Left ventricle myocardium inferior (tissue), 1 donor: ENCODE measurements at places on chromosomes 4 and X.

DNA sequence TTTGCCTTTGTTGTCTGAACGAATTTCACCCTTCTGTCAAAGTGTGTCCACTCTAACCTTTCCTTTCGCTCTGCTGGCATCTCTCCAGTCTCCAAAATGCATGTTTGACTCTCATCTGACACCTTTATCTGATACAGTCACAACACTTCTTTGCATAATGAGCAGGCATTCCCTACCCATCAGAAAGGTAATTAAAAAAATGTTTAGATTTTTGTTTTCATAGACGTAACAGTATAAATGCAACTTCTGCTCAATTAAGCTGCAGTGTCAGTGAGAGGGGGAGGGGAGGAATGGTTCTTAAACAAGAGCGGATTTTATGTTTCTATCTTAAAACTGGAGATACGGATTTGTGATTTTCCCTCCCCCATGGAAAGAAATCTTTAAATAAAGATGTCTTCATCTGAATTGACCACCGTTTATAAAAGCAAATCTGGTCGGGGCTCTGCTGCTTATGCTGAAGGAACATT is 70.2 kb downstream of the CXXC4 start:
- no peaks in the 10 kb centered on the region for H3K36me3 ChIP-seq
- no peak for DNase-seq
- no peaks in the 10 kb centered on the region for H3K27me3 ChIP-seq
- peak overlapping the region; percentile 41 for H3K27ac ChIP-seq
- H3K4me1 ChIP-seq = peaks cover 13% of the 10 kb centered on the region

- H3K4me3 ChIP-seq = no peak overlapping the region
- H3K27ac ChIP-seq = no peak overlapping the region
- no peaks in the 10 kb centered on the region for H3K4me1 ChIP-seq
- H3K27me3 ChIP-seq = no peaks in the 10 kb centered on the region
- no peak for DNase-seq
- H3K36me3 ChIP-seq = no peaks in the 10 kb centered on the region
Measured at GRCh38 chr4:175282407-175282806, 364.2 kb downstream of the ADAM29 start.

GRCh38 chr4:113682730-113683537 is 78.6 kb downstream of the CAMK2D start:
- H3K27me3 ChIP-seq = no peaks in the 10 kb centered on the region
- no peak for DNase-seq
- peaks cover 72% of the 10 kb centered on the region for H3K4me1 ChIP-seq
- no peaks in the 10 kb centered on the region for H3K36me3 ChIP-seq
- H3K4me3 ChIP-seq = no peak overlapping the region

- peak overlapping the region; percentile 5 for H3K27ac ChIP-seq
- no peaks in the 10 kb centered on the region for H3K4me1 ChIP-seq
- peaks cover 4% of the 10 kb centered on the region for H3K36me3 ChIP-seq
Measured at GRCh38 chrX:150649096-150649870, 43.9 kb upstream of the MTMR1 start.

GRCh38 chrX:29376584-29376983 is 789.3 kb downstream of the IL1RAPL1 start:
- H3K4me1 ChIP-seq = no peaks in the 10 kb centered on the region
- no peak overlapping the region for H3K27ac ChIP-seq
- H3K36me3 ChIP-seq = no peaks in the 10 kb centered on the region
- DNase-seq = no peak
- no peak overlapping the region for H3K4me3 ChIP-seq

GRCh38 chrX:2342874-2343273 is 157.9 kb downstream of the DHRSX start:
- DNase-seq = no peak
- H3K27ac ChIP-seq = peak overlapping the region; percentile 90
- H3K4me3 ChIP-seq = no peak overlapping the region
- H3K4me1 ChIP-seq = peaks cover 32% of the 10 kb centered on the region

DNA sequence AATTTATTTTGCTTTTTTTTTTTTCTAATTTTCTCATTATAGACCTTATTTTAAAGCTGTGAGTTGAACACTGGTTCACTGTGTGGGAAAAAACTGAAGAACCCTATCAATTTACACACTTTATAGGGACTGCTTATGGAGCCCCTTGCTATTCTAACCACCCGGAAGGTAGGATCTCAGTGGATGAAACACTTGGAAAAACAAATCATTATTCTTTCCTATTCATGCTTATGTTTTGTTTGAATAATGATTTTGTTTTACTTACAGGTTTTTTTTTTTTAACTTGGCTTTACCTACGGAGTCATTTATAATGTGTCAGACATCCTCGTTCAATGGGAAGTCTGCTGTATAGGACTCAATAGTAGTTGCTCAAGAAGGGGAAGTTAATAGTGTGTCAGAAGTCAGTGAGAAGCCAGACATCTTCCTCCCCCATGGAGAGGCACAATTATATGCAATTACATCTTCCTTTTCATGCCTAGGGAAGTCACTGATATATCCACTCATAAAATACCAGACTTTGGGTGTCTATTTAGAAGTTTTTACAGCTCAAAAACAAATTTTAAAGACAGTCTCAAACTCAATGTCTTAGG is 113.2 kb downstream of the ARSF start:
- no peaks in the 10 kb centered on the region for H3K4me1 ChIP-seq
- H3K27ac ChIP-seq = no peak overlapping the region

DNA sequence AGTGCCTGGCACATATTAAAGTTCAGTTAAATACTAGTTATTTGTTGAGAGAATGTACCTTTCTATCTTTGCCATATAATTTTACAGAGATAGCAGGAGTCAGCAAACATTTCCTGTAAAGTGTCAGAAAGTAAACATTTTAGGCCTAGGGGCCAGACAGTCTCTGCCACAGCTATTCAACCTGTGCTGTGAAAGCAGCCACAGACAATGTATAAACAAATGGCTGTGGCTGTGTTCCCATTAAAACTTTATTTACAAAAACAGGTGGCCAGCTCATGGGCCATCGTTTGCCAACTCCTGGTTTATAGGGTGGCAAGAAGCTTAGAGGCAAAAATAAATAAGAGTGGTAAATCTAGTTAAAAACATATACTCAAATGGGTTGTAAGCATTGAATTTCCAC is 34.0 kb upstream of the BRS3 start:
- no peaks in the 10 kb centered on the region for H3K36me3 ChIP-seq
- DNase-seq = no peak
- no peak overlapping the region for H3K4me3 ChIP-seq
- H3K27me3 ChIP-seq = no peaks in the 10 kb centered on the region

GRCh38 chr4:171376724-171377123 is 436.5 kb upstream of the GALNTL6 start:
- H3K4me3 ChIP-seq = no peak overlapping the region
- H3K27ac ChIP-seq = no peak overlapping the region
- DNase-seq = no peak
- H3K4me1 ChIP-seq = no peaks in the 10 kb centered on the region
- H3K27me3 ChIP-seq = no peaks in the 10 kb centered on the region

- no peaks in the 10 kb centered on the region for H3K36me3 ChIP-seq
- H3K4me3 ChIP-seq = no peak overlapping the region
- DNase-seq = no peak
- H3K4me1 ChIP-seq = peaks cover 87% of the 10 kb centered on the region
Measured at GRCh38 chr4:48347282-48347921, 6.1 kb downstream of the SLAIN2 start.

- H3K27me3 ChIP-seq = no peaks in the 10 kb centered on the region
- no peaks in the 10 kb centered on the region for H3K36me3 ChIP-seq
- no peak overlapping the region for H3K4me3 ChIP-seq
- no peak overlapping the region for H3K27ac ChIP-seq
- no peaks in the 10 kb centered on the region for H3K4me1 ChIP-seq
Measured at GRCh38 chr4:78022517-78022916, 34.6 kb upstream of the FRAS1 start.

DNA sequence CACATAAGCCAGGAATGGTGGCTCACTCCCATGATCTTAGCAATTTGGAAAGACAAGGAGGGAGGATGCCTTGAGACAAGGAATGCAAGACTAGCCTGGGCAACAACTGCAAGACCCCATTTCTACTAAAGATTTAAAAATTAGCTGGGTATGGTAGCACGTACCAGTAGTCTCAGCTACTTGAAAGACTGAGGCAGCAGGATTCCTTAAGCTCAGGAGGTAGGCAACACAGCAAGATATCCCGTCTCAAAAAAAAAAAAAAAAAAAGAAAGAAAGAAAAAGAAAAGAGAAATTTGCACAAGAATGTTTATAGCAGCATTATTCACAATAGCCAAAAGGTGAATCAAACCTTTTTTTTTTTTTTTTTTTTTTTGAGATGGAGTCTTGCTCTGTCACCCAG is 29.7 kb downstream of the PDS5A start:
- no peak overlapping the region for H3K27ac ChIP-seq
- peaks cover 42% of the 10 kb centered on the region for H3K4me1 ChIP-seq
- H3K36me3 ChIP-seq = no peaks in the 10 kb centered on the region
- DNase-seq = no peak
- H3K27me3 ChIP-seq = no peaks in the 10 kb centered on the region

DNA sequence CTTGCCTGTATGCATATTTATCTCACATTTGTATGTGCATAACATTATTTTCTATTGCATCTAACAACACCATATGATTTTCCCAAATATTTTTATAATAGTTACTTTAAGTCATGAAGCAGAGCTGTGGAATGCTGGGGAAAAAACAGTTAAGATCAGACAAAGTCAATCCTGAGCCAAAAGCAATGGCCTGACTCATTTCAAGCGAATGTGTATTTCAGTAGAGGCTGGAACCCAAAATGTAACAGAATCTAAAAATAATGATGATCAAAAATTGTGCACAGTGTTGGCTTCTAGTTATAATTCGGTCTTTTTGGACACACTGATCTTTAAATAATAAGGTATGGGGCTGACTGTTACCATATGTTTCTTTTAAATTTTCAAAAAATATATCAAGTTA is 516.2 kb upstream of the ADGRL3 start:
- H3K27me3 ChIP-seq = no peaks in the 10 kb centered on the region
- H3K27ac ChIP-seq = no peak overlapping the region
- H3K4me3 ChIP-seq = no peak overlapping the region

DNA sequence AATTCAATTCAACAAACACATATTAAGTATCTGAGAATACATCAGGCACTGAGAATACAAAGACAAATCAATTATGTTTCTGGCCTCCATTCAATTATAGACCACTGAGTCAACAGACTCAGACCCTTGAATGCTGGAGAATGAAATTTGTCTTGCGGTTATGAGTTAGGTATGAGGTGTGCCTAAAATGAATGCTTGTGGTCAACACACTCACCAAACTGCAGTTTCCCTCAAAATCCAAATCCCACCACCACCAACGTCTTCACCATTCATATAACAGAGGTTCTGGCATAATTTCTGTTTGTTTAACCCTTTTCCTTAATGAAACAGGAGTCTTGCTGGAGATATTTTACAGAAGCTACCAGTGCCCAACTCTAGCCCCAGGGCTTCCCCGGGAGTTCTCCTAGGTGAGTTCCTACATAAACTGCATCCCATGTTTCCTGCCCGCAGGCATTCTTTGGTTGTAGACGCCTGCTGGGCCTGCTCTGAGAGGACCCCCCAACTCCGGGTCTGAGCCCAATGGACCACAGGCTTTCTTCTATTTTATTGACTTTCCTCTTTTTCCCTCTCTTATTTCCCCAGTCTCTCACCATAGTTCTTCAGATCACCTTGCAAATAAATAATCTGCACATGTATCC is 119.2 kb downstream of the DDX53 start:
- no peak overlapping the region for H3K27ac ChIP-seq
- H3K4me3 ChIP-seq = no peak overlapping the region
- DNase-seq = no peak
- no peaks in the 10 kb centered on the region for H3K27me3 ChIP-seq
- no peaks in the 10 kb centered on the region for H3K4me1 ChIP-seq

DNA sequence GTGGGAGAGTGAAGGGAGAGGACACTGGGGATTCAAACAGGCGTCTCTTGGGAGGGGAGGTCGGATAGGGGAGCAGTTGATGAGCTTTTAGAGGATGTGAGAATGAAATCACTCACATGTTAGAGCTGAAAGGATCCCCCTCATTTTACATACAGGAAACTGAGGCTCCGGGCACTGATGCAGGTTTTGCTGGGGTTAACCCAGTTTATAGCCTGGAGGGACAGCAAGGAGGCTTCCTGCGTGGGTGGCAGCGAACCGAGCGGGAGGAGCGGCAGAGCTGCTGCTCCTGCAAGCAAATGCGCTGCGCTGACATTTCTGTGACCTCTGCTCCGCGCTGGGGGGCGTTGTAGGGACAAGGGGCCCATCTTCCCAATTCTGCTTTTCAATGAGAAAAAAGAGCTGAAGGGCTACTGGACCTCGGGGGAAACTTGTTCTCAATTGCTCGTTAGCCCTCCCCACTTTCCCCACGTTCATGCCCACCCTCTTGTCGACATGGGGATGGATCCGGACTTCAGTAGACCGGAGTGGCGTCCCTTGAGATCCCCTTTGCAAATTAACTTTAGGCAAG is 1.2 kb upstream of the NEUROG2 start:
- H3K27me3 ChIP-seq = peaks cover 100% of the 10 kb centered on the region
- H3K36me3 ChIP-seq = no peaks in the 10 kb centered on the region
- H3K4me1 ChIP-seq = peaks cover 44% of the 10 kb centered on the region
- H3K4me3 ChIP-seq = peak overlapping the region; percentile 69
- no peak for DNase-seq

DNA sequence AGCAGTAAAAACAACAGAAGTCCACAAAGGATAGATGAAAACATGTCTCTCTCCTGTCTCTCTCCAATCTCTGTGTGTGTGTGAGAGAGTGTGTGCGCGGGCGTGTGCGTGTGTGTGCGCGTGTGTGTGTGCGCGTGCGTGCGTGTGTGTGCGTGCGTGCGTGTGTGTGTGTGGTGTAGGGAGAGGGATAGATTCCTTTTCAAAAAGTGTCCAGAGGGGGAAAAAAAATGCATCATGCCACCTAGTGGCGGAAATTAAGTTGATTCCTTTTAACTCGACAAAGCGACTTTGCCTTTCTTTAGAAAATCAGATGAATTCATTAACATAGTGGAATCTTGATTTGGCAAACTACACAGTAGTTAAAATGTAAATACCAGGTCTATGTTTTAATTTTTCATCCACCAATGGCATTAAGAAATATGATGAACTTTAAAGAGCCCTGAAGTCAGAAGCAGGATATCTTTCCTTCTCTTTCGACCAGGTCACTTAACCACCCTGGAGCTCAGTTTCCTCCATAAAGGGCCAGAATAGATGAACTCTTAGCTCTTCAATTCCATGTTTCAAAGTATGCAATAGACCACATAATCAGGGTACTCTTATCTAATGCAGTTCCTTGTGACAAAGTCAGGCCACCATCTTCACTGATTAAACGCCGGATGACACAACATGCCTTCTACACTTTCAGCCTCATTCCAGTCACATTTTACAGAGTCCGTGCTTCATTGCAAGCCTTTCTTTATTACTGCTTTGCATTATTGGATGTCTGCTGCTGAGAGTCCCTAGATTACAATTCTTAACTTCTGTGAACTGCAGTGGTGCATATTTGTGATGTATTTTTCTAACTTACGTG is 162.8 kb downstream of the FBXO8 start:
- peaks cover 20% of the 10 kb centered on the region for H3K4me1 ChIP-seq
- H3K4me3 ChIP-seq = peak overlapping the region; percentile 59
- H3K27ac ChIP-seq = peak overlapping the region; percentile 56
- no peaks in the 10 kb centered on the region for H3K27me3 ChIP-seq
- DNase-seq = peak; percentile 60
- no peaks in the 10 kb centered on the region for H3K36me3 ChIP-seq
